Foreskin keratinocyte (primary cell): ENCODE measurements at places on chromosomes 6 and 20.

- DNase-seq: peak; percentile 13
These were observed 66.0 kb downstream of the GPR6 start for GRCh38 chr6:110044096-110044495.

- DNase-seq: no peak
These were observed 39.9 kb downstream of the SLC22A3 start for GRCh38 chr6:160387916-160388643.

DNA sequence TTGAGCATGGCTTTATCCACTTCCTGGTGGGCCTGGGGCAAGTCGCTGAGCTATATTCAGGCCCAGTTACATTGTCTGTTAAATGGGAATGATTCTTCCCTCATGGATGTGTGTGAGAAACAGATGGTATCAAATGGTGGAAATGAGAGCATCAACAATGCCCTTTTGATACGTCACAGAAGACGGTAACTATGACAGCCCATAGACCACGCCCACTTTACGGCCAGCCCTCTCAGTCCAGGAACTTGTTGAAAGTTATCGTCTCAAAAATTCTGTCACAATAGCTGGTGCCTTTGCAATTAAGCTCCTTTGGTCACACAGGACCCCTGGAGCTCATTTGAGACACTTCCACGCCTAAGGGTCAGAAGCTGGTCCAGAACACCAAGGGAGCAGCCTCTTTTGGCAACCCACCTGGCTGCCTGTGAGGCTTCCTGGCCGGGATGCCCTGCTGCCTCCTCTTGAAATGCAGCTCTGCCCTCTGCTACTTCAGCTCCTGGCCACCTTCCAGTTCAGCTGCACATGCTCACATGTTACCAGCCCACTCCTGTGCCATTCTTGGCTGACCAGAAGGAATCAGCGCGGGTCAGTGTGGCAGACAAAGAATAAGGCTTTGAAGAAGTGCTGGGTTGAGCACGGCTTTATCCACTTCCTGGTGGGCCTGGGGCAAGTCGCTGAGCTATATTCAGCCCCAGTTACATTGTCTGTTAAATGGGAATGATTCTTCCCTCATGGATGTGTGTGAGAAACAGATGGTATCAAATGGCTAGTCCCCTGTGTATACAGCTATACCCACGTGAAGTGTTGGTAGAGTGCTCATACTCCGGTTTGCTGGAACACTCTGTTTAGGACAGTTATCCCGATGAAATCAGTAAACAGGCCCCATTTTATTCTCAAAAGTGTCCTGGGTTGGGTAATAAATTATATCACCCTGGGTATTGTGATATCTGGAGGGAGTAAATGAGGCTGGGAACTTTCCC lies 199.2 kb upstream of the SUPT3H start:
- DNase-seq: no peak

- DNase-seq: no peak
These were observed 152.1 kb downstream of the TTLL2 start for GRCh38 chr6:167476844-167477595.

DNA sequence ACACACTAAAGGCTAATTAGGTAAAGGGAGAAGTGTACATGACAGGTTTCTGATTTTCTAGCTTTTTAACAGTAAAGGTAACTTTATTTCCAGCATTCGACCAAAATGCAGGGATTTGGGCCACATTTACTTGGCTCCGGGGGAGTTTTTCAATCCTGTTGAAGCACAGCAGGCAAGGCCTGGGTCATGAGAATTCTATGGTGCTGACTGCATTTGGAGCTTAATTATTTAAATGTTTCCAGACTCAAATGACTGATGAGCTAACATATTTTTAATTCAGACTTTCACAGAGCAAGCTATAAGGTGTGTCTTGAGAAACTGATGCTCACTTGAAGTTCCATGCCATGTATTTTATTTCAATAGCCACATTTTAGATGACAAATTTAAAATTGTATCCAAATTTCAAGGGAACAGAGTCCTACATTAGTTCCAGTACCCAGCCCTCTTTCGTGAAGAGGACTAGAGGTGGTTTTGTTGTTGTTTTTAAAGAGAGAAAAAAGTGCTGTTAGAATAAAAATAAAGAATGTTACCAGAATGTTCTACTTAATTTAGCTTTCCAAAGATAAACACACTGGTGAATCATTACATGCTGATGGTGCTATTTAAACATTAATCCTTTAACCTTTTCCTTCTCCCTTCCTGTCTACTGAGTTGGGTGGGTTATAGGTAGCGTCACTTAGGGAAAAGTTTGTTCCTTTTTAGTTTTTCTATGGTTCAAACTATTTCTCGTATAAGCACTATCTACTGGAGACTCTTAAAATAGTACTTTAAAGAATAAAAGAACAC lies 82.3 kb upstream of the PHACTR2 start:
- no peak for DNase-seq

DNA sequence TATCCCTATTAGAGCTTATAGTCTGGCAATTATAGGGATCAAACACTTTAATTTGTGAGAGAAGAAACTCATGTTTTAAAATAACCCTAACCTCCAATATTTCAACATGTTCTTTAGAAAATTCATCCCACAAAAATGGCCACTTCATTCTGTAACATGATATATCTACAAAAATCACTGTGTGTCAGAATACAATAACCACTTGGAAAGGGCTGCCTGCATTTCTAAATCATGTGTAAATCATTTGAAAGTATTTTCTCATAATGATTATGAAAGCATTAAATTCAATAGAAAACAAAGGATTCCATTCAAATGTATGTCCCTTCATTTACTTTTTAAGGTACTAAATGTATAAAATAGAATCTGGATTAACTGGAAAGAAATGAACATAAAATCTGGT lies 101.4 kb upstream of the NHSL1 start:
- DNase-seq: no peak

- no peak for DNase-seq
These were observed 13.5 kb downstream of the DHX35 start for GRCh38 chr20:38975539-38976120.

DNA sequence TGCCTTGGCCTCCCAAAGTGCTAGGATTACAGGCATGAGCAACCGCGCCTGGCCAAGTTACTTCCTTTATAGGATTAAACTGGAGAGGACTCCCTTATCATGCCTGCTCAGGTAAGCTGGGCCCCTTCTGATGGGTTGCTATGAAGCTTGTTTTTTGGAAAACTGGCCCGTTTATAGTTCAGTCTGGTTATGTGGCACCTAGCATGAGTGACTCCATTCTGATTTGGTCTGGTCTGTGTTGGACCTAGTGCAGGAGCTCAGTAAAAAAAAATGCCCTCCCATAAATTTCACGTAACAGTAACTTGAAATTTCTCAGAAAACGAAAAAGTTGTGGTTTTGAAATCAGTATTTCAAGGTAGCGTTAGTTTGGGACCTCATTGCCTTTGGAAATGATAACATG lies 448.4 kb downstream of the HACE1 start:
- no peak for DNase-seq

GRCh38 chr6:159959976-159960384 lies 8.9 kb upstream of the IGF2R start:
- DNase-seq: no peak

- DNase-seq: no peak
These were observed 9.9 kb downstream of the LAMA5 start for GRCh38 chr20:62357187-62357667.

GRCh38 chr6:90072501-90072900 lies 178.2 kb downstream of the GJA10 start:
- no peak for DNase-seq

DNA sequence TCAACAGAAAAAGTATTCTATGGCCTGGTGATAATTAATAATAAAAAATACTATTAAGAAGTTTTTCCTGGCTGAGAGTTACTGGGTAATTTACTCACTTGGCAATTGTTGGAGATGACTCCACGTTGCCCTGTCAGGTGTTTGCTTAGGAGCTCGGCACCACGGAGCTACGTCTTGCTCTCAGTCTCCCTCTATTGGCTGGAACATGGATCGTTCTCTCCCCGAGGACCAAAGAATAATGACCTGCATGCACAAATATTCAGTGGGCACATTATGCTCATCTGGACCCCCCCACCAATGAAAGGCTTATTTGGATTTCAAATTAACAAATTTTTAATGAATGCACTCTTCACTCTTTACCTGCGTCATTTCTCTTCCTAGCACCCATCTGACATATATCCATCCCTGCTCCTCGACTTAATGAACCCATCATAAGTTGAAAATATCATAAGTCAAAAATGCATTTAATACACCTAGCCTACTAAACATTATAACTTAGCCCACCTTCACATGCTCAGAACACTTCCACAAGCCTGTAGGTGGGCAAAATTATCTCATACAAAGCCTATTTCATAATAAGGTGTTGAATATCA lies 71.0 kb upstream of the CD83 start:
- DNase-seq: no peak

DNA sequence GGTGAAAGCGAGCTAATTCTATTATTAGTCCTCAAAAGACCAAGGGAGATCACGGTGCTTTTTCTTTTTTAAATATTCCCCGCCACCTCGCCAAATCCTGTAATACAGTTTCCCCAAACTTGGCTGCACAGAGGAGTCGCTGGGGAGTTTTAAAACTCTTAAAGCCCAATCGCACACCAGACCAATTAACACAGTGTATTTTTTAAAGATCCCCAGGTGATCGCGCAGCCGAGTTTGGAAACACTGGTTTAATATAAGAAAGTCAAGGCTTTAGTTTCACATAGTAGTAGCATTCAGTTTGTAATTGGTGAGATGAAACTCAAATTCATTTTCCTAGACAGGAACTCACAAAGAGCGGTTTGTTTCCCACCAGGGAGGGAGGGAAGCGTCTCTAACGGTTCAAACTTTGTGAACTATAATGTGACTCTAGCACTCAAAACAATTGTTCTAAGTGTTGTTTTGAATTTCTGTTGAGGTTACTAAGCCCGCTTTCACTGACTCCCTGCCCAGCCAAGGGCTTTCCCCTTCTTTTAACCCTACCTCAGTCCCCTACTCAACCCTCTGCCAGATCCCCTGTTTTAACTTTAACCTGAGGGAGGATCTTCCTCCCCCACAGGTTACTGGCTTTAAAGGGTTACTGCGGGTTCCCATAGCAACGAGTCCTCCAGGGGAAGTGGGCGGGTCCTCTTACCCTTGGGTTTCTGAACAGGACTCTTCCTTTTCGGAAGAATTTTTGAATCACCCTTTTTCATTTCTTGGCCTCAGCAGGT lies 25.7 kb upstream of the BTBD3 start:
- DNase-seq: peak; percentile 82
